ENCODE measurements at places on chromosomes 4 and X.
A peak's percentile ranks its signal among the peaks of the same experiment; 100 is the strongest.

- DNase-seq, result peak; percentile 31
These were observed 877 bp upstream of the SLC16A2 start for GRCh38 chrX:74420196-74421035.

- no peak for DNase-seq
These were observed 115.9 kb downstream of the GPAT3 start for GRCh38 chr4:83651846-83652245.

GRCh38 chrX:144730471-144730870, 516.8 kb upstream of the SPANXN1 start:
- no peak for DNase-seq

- no peak for DNase-seq
These were observed 10.5 kb downstream of the NELFA start for GRCh38 chr4:1998296-1998695.

GRCh38 chr4:72919937-72920336, 149.6 kb downstream of the COX18 start:
- no peak for DNase-seq

All from lung microvascular endothelial cell (primary cell).